ENCODE measurements at places on chromosomes 2 and 18.

DNA sequence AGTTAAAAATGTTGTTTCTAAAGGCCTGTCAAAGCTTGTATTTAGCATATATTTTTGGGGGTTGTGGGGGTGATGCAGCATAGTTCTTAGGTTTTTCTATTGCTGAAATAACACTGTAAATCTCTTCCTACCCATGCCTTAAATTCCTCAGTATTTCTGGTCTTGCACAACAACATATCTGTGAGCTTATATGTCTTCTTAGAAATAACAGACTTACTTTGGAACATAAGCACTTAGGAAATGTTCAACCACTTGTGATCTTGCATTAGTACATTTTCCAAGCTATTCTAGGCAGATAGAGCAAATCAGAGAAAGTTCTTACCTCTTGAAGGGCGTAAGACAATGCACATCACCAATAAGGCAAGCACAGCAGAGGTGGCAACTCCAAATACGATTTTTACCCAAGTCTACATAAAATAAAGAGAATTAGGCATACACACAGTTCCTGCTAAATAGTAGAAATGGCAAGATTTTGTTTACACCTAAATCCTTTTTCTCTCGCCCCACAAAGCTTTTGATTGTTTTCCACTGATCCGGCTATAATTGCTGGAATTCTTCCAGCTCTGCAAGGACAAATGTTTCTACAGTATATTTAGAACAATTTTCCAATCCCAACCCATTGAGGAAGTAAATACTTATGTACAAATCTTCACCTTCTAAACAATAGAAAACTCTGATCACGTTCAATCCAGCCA, 512 bp downstream of the FAP start:
- DNase-seq = no peak

DNA sequence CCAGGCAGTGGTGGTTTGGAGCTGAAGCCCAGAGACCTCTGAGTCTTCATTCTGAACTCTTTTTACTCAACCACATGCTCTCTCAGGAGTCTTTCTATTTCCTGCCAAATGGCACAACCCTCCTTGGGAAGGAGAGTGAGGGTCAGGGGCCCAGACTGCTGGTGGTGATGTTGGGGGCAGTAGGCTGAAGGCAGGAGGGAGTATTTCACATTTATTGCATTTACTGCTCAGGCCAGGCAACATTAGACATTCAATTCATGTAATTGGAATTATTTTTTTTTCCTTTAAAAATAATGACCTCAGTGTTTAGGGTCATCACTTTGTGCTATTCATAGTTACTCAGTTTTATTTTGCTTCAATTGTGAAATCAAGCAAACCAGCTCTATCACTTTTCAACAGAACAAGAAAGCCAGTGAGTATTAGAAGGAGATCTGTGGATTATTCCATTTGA, 311.3 kb upstream of the NT5C1B start:
- DNase-seq = no peak

DNA sequence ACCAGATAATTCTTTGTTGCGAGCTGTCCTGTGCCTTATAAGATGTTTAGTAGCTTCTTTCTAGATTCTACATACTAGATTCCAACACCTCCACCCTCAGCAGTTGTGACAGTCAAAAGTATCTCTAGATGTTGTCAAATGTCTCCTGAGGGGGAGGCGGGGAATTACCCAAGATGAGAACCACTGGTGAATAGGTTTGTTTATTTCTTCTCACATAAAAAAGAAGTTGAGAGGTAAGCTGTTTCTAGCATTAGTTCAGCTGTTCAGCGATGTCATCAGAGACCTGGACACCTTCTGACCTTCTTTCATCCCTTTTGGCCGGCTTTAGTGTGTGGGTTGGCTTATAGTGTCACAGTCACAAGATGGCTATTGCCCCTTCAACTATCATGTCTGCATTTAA, 237.5 kb upstream of the SP5 start:
- DNase-seq = no peak

DNA sequence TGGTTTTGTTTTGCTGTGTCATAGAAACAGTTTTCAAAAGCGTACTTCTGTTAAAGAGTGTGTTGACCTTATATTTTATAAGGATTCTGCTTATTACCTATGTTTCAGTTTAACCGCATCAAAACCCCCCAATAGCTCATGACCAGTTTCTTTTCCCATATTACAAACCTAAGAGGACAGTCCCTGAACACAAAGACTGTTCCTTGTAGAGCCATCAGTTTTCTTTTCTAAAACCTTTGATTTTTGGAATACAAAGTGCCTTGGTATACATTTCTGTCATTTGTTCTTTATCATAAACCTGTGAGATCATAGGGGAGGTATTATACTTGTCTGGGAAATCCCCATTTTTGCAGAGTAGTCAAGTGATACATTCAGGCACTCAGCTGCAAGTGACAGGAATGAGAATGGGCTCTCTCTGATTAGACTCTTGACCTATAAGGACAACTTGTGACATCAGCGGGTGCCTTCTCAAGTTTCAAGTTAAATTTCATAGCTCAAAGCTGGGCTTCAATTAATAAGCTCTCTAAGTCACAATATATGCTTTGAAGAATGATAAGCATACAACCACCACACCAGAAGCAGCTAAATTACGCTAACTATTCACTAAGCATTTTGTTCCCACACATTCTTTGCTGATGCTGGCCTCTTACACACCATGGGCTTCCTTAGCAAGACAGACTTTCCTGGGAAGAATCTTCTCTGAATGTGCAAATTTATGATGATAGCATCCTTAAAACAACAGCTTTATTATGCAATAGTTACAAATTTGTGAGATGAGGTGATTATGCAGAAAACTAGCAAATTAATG, 97.5 kb upstream of the CD302 start:
- DNase-seq = no peak

DNA sequence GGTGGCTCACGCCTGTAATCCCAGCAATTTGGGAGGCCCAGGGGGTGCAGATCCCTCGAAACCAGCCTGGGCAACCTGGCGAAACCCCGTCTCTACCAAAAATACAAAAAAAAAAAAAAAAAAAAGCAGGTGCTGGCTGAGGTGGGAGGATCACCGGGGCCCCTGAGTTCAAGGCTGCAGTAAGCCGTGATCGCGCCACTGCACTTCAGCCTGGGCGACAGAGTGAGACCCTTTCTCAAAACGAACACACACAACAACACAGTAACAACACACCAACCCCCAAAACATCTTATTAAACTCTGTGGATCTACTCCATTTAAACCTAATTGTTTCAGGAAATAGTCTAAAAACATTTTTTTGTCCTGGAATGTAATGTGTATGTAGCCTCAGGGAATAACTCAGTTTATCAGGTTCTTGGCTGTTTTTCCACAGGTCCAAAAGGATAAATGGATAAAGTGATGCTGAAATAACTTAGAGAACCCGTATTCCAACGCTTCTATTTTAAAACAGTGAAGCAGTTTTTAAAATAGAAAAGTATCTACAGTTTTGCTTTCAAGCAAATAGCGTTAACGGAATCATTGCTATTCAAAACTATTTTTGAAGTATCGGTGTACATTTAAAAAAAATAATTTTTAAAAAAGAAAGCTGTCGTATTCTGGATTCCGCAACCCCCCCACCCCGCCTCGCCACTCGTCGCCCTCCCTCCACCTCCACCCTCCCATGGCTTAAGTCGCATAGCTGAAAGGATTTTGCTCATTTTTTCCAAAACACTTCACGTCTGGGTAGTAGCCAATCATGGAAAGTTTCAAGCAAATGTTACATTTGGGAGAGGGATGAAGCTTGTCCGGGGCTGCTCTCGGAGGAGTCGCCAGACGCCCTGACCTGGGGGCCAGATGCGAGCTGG, 895 bp upstream of the GLS start:
- no peak for DNase-seq

GRCh38 chr2:161990741-161991140, 83.3 kb downstream of the DPP4 start:
- no peak for DNase-seq

- DNase-seq = no peak
Measured at GRCh38 chr18:45688833-45689232, 35.1 kb upstream of the SLC14A1 start.

DNA sequence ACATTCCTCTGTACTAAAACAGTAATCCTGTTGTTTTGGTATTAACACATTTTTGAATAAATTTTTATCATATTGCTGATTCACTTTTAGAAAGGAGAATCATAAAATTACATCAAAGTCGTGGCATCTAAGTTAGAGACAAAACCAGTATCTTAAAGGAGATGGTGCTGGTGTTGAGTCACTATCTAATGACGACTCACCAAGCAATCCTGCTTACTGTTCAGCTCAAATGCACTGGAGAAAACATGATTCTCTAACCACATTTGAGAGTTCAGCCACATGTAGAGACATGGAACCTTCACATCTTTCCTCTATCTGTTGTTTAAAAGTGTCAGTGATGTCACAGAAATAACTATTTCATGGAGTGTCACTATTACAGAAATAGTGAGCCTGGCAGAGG, 473.8 kb downstream of the TGIF1 start:
- no peak for DNase-seq

DNA sequence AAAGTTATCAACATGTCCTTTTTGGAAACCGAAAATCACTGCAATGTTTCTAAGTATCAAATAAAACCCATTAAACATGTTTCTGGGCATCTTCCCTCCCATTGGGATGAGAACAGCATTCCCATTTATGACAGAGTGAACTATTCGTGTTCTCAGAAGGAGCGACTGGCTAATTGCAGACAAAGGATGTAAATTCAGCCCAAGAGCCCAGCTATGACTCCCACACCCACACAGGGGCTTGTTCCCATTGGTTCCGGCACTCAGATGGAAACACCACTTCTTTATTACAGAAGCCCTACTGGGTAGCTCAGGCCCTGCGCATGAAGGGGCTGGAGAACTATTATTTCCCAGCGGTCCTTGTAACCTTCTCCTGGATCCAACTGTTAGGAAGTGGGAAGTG, 16.6 kb upstream of the NPAS2 start:
- no peak for DNase-seq

DNA sequence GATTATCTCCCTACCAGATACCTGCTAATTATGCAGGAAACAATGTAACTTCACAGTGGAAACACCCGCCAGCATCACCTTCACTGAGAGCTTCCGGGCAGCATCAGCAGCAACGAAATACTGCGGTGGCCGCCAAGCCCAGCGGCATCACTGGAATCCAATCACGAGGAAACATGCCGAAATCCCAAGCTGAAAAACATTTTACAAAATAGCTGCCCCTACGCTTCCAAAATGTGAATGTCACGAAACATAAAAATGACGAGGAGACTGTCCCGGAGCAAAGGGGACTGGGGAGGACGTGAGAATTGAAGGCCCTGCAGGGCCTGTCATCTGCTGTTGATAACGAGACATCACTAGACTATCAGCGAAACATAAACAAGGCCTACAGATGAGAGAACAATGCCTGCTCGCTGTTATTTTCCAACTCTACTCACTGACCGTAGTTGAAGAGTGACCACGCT, 82.6 kb downstream of the HDAC4 start:
- DNase-seq = no peak

DNA sequence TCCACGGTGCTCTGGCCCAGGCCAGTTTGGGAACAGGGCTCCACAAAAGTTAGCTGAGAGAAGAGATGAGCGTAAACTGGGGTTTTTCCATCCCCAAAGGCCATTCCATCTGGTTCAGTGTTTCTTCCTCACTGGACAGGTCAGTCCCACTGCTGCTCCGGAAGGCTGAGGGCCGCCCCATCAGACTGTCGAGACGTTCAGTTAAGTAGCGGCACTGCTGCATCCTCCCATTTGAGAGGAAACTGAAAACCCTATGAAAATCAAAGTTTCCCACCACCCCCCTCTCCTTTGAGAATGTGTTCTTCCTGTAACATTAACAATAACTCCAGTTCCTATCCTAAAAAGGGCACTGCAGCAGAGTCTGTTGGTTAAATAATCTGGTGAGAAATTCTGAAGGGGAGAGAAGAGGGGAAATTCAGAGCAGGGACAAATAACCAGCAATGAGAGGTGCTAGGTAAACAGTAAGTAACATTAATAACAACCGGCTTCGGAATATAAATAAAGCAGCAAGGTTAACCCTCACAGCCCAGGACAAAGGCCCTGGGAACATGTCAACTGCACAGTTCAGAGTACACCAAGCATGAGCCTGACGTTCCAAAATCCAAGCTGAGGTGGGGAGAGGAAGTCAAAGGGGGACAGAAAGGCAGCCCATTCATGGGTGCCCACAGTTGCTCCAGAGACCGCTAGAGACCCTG, 55.4 kb downstream of the UXS1 start:
- DNase-seq = no peak

GRCh38 chr18:3713166-3713565, 263.2 kb downstream of the TGIF1 start:
- no peak for DNase-seq

- no peak for DNase-seq
Measured at GRCh38 chr2:113407446-113408099, 29.9 kb upstream of the ZNG1B start.

DNA sequence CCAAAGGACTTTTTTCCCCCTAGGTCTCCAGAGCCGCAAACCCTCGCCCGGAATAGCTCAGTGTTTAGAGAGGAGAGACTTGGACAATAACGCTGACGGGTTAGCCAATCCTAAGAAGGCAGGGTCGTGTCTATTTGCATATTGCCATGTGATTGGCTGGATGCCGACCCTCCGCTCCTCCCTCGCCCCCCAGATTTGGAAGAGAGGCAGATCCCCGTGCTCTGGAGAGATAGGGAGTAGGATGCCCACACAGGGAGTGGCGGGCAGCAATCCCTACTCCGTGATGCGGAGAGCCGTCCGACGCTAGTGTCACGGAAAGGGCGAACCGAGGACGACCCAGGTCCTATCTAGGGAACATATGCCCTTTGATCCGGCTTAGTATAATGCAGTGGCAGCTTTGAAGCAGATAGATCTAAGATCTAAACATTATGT, 1.4 kb downstream of the WNT6 start:
- DNase-seq = peak; percentile 48

- DNase-seq = no peak
Measured at GRCh38 chr2:238725298-238725697, 122.6 kb upstream of the TWIST2 start.

GRCh38 chr2:8391126-8391525, 290.7 kb upstream of the ID2 start:
- DNase-seq = no peak

DNA sequence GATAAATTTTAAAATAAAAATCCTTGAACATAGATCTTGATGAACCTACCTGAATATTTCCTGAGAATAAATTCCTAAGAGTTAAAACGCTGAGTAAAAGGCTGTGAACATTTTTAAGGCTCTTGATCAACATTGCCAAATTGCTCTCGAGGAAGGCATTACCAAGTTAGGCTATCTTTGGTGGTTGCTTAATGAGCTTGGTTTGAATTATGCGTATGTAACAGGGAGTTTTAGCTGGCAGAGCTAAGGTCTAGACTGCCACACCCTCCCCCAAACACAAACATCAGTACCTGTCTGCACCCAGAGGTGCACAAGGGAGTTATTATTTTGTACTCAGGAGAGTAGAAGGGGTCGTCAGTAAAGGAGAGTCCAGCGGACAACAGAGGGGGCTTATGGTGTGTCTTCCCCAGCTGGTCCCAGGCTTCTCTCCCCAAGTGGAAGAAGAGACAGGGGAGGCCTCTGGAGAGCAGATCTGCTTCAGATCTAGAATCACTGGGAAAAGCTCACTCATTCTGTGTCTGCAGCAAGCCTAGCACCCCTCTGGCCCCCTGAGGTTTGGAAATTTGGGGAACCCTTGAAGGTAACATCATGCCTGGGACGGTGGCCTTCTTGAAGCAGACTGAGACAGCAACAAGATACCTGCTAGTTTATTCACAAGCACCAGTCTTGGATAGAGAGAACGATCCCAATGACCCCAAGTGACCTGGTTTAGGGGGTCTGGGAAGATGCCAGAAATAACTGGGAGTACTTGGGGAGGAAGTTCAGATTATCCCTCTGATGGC, 197.2 kb upstream of the ID2 start:
- DNase-seq = no peak

All from upper lobe of right lung (tissue), 1 donor.